ENCODE measurements at places on chromosomes 1 and 21.

- no peak for DNase-seq
These were observed 4.5 kb downstream of the RPS6KA1 start for GRCh38 chr1:26533951-26534509.

DNA sequence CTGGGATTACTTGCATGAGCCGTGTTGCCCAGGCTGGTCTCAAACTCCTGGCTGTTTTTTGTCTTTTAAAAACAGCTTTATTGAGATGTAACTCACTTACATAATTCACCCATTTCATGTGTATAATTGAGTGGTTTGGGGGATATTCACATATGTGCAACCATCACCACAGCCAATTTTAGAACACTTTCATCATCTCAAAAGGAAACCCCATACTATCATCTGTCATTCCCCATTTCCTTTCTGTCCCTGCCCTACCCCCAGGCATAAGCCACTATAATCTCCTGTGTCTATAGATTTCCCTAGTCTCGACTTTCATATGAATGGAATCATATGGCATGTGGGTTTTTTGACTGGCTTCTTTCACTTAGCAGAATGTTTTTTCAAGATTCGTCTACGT, 43.3 kb downstream of the GPR137B start:
- no peak for DNase-seq

DNA sequence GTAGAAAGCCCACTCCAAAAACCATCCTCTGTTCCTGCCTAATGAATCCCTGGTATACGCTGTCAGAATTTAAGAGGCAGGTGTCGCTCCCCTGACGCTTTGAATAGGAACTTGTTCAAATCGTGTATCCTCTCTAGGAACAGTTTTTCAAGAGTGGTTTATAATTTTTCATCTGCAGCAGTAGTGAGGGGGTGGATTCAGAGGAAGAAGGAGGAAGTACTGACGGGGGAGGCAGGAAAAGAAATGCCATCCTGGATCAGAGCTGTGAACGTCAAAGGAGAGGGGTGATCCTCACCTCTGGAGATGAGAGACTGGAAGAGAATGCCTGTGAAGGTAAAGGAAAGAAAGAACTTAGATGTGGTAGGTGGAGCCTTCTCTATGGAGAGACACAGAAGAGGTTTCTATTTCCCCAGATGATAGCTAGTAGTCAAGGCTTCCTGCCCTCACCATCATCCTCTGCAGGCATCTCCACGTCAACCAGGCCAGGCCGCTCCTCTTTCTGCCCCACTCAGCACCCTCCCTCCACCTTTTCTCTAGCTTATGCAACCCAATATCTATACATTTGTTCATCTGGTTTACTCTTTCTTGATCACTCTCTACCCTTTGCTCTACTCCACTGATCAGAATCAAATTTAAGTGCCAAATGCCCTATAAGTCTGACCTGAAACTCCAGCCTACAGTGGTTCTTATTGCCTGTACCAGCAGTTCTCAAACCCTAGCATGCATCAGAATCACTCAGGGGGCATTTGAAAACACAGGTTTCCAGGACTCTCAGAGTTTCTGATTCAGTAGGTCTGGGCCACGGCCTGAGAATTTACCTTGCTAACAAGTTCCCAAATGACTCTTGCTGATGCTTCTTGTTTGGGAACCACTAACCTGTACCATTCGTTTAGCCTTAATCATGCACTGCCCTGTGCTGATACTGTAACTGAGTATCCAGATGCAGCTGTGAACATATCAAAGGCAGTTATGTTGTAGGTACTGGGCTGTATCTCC, 13.1 kb upstream of the BCL9 start:
- no peak for DNase-seq

DNA sequence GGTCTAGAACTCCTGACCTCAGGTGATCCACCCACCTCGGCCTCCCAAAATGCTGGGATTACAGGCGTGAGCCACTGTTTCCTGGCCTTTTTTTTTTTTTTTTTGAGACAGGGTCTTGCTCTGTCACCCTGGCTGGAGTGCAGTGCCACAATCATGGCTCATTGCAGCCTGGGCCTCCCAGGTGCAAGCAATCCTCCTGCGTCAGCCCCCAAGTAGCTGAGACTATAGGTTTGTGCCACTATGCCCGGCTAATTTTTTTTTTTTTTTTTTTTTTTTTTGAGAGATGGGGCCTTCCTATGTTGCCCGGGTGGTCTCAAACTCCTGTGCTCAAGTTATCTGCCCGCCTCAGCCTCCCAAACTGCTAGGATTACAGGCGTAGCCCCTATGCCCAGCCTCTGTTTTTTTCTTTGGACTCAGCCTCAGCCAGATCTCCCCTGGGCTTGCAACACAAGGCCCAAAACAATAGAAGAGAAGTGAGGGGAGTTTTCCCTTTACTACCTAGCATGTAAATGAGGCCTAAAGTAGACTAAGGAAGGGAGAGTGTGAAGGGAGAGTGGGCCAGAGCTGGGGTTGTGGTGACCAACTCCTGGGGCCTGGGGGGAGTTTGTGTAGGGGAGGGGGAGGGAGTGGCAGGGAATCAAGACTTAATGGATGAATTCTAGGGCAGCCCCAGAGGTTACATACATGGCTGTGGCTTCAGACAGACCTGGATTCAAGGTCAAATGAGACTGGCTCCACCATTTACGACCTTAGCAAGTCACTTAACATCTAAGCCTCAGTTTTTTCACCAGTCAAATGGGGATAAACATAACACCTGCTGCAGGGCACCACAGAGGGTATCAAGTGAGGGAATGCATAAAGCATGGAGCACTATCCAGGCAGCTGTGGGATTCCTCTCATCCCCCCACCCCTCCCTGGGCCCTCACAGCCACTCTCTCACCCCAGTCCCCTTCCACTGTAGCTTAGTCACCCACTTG, 1.6 kb upstream of the CD52 start:
- no peak for DNase-seq

DNA sequence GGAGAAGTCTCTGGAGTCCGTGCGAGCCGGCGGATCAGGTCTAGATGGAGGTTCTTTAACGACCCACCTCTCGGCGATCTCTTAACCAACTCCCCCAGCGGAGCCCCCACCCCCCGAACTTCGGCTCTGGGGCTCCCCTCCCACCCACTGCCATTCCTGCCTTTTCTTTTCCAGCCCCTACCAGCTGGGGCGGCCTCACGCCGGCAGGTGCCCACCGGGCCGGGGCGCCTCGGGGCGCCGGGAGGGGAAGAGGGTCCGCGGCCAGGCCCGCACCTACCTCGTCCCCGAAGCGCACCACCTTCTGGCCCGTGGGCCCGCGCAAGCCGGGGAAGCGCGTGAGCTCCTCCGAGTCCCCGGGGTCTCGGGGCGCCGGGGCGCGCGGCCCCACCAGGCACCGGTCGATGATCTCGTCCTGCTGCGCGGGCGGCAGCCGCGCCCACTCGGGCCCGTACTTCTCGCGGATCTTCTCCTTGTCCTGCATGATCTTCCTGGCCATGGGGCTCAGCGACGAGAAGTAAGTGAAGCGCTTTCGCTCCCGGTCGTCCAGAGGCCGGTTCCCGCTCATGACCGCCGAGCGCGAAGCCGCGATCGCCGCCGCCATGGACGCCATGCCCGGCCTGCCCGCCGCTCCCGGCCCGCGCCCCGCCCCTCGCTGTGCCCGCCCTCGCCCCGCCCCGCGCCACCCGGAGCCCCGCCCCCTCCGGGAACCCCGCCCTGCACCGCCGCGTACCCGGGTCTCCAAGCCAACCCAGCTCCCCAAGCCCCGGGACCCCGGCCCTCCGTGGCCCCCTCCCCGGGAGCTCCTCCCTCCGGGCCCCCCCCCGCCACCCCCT, at the start of gene C1orf198:
TSS of gene C1orf198 (minus strand) at position 619 of the 833 bp plus-strand sequence. CDS start at position 610, 9 bp downstream.
- DNase-seq = peak; percentile 69

DNA sequence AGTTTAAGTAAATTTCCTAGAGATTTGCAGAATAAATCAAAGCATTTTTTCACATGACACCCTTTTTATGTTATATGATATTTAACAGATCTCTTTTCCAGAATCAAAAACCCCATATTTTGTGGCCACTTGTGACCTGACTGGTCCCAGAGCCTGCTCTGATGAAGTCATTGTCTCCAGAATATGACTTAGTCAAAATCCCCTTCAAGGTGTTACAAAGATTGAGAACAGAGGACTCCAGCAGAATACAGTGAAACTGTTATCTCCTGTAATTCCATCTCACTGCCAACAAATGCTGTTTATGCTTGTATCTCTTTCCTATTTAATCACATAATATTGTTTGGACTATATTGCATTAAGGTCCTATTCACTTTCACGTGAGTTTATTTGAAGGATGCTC, 25.6 kb downstream of the RGS1 start:
- no peak for DNase-seq

GRCh38 chr1:21530368-21531016, 21.3 kb downstream of the ALPL start:
- DNase-seq = peak; percentile 65

- no peak for DNase-seq
These were observed 35.9 kb upstream of the SAMSN1 start for GRCh38 chr21:14581902-14582457.

GRCh38 chr1:160708801-160709200, 2.8 kb downstream of the CD48 start:
- DNase-seq = no peak

- no peak for DNase-seq
These were observed 26.5 kb upstream of the KRTAP19-8 start for GRCh38 chr21:31064803-31065202.

DNA sequence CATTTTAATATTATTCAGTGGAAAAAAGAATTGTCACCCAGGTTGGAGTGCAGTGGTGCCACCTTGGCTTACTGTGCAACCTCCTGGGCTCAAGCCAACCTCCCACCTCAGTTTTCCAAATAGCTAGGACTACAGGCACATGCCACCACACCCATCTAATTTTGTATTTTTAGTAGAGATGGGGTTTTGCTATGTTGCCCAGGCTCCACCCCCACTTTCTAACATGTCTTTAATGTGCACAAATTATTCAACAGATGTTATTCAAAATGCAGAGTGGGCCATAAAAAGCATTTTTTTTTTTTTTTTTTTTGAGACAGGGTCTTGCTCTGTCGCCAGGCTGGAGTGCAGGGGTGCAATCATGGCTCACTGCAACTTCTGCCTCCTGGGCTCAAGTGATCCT, 17.3 kb downstream of the DDX59 start:
- no peak for DNase-seq

DNA sequence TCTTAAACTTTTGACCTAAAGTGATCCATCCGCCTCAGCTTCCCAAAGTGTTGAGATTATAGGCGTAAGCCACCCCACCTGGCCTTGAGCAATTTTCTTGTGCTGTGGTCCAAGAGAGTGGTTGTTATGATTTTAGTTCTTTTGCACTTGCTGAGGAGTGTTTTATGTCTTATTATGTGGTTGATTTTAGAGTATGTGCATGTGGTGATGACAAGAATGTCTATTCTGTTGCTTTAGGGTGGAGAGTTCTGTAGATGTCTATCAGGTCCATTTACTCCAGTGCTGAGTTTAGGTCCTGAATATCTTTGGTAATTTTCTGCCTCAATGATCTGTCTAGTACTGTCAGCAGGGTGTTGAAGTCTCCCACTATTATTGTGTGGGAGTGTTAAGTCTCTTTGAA, 11.2 kb upstream of the S100B start:
- DNase-seq = no peak

GRCh38 chr1:11463177-11463576, 15.8 kb upstream of the DISP3 start:
- no peak for DNase-seq

GRCh38 chr21:46126309-46127238, 28.7 kb downstream of the COL6A2 start:
- no peak for DNase-seq

DNA sequence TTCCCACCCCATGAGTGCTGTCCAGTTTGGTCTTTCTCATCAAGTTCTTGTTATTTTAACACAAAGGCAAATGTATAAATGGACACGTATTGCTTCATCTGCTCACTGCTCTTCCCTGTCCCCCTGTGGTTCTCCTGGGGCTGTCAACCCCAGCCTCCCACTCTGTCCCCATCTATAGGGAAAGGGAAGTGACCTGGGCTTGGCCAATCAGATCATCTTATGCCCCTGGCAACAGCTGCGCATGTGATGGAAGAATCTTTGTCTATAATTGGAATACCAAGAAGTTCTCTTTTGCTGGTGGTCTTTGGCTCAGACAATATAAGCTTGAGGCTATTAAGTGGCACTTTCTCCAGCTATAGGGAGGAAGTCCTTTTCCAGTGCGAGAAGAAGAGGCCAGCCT, 4.7 kb upstream of the CCSAP start:
- DNase-seq = no peak

- no peak for DNase-seq
These were observed 54.9 kb upstream of the DIPK1A start for GRCh38 chr1:93016171-93016570.

- no peak for DNase-seq
These were observed 43.5 kb downstream of the RRAGC start for GRCh38 chr1:38815903-38816627.
